ENCODE measurements at places on chromosomes 5 and 9.

- no peaks in the 10 kb centered on the region for H3K36me3 ChIP-seq
- H3K4me1 ChIP-seq, result no peaks in the 10 kb centered on the region
- no peak overlapping the region for H3K27ac ChIP-seq
- H3K4me3 ChIP-seq, result no peak overlapping the region
- peaks cover 4% of the 10 kb centered on the region for H3K27me3 ChIP-seq
Observed at GRCh38 chr5:37847978-37848425, 8.2 kb upstream of the GDNF start.

GRCh38 chr5:145479857-145480256 is 355.3 kb downstream of the PRELID2 start:
- H3K27me3 ChIP-seq, result no peaks in the 10 kb centered on the region
- no peaks in the 10 kb centered on the region for H3K36me3 ChIP-seq
- no peak overlapping the region for H3K4me3 ChIP-seq
- no peak overlapping the region for H3K27ac ChIP-seq
- no peak for DNase-seq

DNA sequence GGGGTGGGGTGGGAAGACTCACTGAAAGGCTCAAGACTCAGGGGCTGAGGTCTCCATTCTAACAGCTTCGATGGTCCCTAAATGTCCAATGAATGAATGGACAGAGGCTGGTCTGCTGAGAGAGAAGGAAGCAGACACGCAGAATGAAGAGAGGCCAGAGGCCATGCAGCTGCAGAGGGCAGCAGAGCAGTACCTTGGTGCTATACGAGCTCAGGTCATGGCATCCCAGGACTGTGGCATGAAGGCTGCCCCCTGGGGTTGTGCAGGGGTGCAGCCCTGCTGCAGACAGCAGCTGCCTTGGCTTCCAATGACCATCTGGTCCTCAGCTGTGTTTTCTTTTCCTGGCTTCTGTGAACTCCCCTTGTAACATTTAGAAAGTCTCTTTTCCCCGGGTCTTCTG is 15.2 kb upstream of the CORO2A start:
- peaks cover 8% of the 10 kb centered on the region for H3K4me1 ChIP-seq
- H3K27me3 ChIP-seq, result no peaks in the 10 kb centered on the region
- H3K36me3 ChIP-seq, result no peaks in the 10 kb centered on the region
- H3K4me3 ChIP-seq, result no peak overlapping the region
- H3K27ac ChIP-seq, result no peak overlapping the region

- H3K4me3 ChIP-seq, result no peak overlapping the region
- no peak for DNase-seq
- peaks cover 32% of the 10 kb centered on the region for H3K27me3 ChIP-seq
- H3K27ac ChIP-seq, result no peak overlapping the region
- H3K36me3 ChIP-seq, result no peaks in the 10 kb centered on the region
Observed at GRCh38 chr9:105403552-105404248, 44.1 kb upstream of the FSD1L start.

DNA sequence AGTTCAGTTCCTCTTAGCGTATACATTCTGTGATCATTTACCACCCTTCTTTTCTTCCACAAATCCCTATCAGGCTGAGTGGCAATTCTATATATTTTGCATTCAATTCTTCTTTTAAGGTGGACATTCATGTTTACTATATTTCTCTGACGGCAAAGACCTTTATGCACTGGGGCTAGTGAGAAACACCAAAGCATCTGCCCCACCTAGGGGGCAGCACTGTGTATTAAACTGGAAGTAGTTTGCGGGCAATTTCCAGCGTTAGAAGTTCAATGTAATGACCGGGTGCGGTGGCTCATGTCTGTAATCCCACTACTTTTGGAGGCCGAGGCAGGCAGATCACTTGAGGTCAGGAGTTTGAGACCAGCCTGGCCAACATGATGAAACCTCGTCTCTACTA is 27.9 kb upstream of the FBXL7 start:
- no peaks in the 10 kb centered on the region for H3K4me1 ChIP-seq
- no peaks in the 10 kb centered on the region for H3K36me3 ChIP-seq
- H3K4me3 ChIP-seq, result no peak overlapping the region
- no peaks in the 10 kb centered on the region for H3K27me3 ChIP-seq

GRCh38 chr5:181190711-181191525 is 14.1 kb downstream of the TRIM7 start:
- no peaks in the 10 kb centered on the region for H3K36me3 ChIP-seq
- H3K4me1 ChIP-seq, result peaks cover 16% of the 10 kb centered on the region
- H3K27me3 ChIP-seq, result no peaks in the 10 kb centered on the region
- H3K27ac ChIP-seq, result peak overlapping the region; percentile 79
- peak; percentile 69 for DNase-seq

DNA sequence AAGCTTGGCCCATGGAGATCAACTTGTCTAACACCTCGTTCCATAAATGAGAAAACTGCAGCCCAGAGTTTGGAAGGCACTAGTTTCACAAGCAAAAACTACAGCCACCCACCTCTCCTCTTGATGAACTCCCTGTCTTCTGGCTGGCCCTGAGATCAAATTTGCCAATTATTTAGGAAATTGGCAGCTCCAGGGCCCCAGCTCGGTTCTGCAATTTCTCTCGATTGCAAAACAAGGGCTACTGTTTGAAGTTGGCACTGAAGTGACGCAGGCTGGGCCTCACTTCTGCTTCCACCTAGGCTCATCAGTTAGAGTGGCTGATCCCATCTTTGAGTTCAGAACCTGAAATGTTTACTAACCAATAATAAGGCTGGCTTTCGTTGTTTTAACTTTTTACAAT is 3.7 kb upstream of the GPX3 start:
- H3K27me3 ChIP-seq, result no peaks in the 10 kb centered on the region
- no peaks in the 10 kb centered on the region for H3K36me3 ChIP-seq
- H3K27ac ChIP-seq, result no peak overlapping the region
- no peak overlapping the region for H3K4me3 ChIP-seq
- no peak for DNase-seq
- peaks cover 15% of the 10 kb centered on the region for H3K4me1 ChIP-seq

DNA sequence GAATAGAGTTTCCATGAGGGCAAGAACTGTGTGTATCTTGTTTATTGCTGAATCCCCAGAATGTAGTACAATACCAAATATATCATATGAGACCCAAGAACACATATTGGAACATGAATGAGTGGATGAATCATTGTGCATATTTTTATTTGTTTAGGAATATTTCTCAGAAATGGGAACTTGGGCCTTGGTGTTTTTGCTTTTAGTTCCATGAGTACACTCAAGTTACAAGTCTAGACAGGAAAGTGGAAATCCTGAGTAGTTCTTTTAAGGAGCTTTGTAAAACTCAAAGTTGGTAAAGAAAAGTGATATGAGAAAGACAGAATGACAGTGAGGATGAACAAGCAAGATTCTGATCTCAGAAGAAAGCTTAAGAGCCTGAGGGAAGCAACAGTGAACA is 647.0 kb downstream of the EFNA5 start:
- H3K27me3 ChIP-seq, result no peaks in the 10 kb centered on the region
- no peaks in the 10 kb centered on the region for H3K36me3 ChIP-seq
- H3K27ac ChIP-seq, result no peak overlapping the region
- no peak overlapping the region for H3K4me3 ChIP-seq
- no peaks in the 10 kb centered on the region for H3K4me1 ChIP-seq

GRCh38 chr9:108783731-108784495 is 71.9 kb downstream of the ACTL7B start:
- no peak for DNase-seq
- H3K4me3 ChIP-seq, result no peak overlapping the region
- no peaks in the 10 kb centered on the region for H3K27me3 ChIP-seq
- no peaks in the 10 kb centered on the region for H3K4me1 ChIP-seq
- H3K36me3 ChIP-seq, result no peaks in the 10 kb centered on the region

DNA sequence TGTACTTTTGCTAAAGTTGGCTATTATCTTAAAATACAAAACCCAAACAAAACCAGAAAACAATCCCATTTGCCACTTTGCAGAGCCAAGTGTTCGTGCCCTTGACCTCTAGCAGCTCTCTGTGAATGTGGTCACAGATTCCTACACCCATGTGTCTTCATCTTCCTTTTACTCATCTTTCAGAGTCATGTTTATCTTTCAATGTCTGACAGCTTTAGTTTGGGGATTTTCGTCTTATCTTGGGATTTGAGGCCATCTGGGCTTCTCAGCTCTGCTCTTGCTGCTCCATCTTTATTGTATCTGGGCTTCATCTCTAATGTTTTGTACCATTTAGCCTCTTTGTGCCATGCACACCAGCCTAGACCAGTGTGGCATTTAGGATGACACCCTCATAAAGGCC is 81.0 kb downstream of the DAPK1 start:
- no peaks in the 10 kb centered on the region for H3K36me3 ChIP-seq
- H3K4me3 ChIP-seq, result no peak overlapping the region
- H3K27me3 ChIP-seq, result no peaks in the 10 kb centered on the region
- H3K27ac ChIP-seq, result no peak overlapping the region

DNA sequence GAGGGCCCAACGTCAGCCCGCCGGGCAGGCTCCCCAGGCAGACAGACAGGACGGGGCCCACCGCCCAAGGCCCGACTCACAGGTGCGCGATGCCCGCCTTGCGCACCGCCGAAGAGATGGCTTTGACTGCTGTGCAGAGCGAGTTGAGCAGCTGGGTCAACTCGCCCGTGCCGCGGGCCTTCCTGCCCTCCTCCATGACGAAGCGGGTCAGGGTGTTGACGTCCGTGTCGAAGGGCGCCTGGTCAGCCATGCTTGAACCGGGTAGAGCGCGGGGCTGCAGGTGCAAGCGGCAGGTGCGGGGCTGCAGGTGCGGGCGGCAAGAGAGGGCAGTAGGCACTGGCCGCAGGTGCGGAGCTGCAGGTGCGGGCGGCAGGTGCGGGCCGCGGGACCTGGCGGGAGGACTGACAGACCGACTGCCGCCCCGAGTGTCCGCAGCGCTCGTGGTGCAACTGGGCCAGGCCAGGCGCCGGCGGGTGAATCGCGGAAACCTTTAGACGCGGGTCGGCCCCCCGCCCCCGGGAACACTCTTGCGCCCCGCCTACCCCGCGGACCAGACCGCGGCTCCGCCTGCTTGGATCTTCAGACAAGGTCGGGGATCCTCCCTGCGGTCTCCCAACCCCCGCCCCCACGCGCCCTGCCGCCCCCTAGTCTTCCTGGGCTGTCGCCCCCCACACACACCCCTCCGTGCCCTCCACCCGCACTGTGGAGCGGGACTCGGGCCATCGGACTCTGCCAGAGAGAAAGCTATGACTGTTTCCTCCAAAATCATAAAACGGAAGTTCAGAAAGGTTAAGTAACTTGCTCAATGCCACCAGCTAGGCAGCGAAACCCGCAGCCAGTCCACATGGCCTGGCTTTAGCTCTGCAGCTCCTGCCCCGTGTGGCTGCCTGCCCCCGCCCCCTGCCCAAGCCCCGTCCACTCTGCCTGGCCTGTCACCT is at the start of gene FBP1:
FBP1 (minus strand) TSS at position 458 of the 938 bp plus-strand sequence; CDS start at position 250, 208 bp downstream.
- H3K27me3 ChIP-seq, result no peaks in the 10 kb centered on the region
- H3K4me3 ChIP-seq, result peak within 1 kb of the TSS; percentile 69
- H3K36me3 ChIP-seq, result no peaks in the 10 kb centered on the region
- peak; percentile 16 for DNase-seq
- peaks cover 11% of the 10 kb centered on the region for H3K4me1 ChIP-seq
- peak within 1 kb of the TSS; percentile 30 for H3K27ac ChIP-seq

DNA sequence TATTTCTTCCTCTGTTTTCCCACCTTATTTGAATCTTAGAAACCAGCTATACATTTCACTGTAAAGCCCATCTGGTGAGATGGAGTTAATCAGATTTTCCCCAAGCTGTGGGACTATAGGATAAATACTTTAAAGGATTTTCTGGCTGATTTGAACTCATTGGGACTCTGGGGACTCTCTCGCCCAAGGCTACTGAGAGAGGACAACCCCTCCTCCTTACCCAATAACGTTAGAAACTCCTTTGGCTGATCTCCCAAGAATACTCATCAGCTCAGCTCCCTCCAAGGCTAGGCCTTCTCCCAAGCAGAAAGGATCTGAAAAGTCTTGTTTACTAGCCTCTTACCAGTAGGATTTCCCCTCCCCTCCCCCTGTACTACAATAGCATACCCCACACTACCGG is 1.5 kb upstream of the GLRA1 start:
- DNase-seq, result no peak
- H3K36me3 ChIP-seq, result no peaks in the 10 kb centered on the region
- no peak overlapping the region for H3K4me3 ChIP-seq
- no peaks in the 10 kb centered on the region for H3K27me3 ChIP-seq

- peak; percentile 42 for DNase-seq
- H3K4me1 ChIP-seq, result no peaks in the 10 kb centered on the region
- H3K4me3 ChIP-seq, result no peak overlapping the region
- H3K27ac ChIP-seq, result no peak overlapping the region
Observed at GRCh38 chr5:108681079-108681921, 66.4 kb upstream of the FER start.

DNA sequence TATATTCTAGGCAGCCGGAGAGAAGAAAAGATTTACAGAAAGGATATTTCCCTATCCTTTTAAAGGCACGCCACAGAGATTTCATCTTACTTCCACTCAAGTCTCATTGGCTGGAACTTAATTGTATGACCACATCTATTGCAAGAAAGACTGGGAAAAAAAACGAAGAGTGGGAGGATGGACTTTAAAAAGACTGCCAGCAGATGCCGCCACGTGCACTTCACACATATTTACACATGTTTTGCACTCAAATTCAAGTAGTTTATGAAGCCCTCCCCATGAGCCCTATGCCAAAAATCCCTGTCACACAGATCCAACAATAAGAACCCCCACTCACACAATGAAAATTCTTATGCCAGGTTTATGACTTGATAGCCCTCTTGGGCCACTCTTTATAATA is 138.5 kb upstream of the TYRP1 start:
- no peak overlapping the region for H3K27ac ChIP-seq
- H3K4me3 ChIP-seq, result no peak overlapping the region
- H3K27me3 ChIP-seq, result no peaks in the 10 kb centered on the region

- H3K27me3 ChIP-seq, result no peaks in the 10 kb centered on the region
- no peak overlapping the region for H3K27ac ChIP-seq
- H3K36me3 ChIP-seq, result peaks cover 53% of the 10 kb centered on the region
- H3K4me1 ChIP-seq, result no peaks in the 10 kb centered on the region
Observed at GRCh38 chr5:176500511-176500910, 36.7 kb downstream of the RNF44 start.

GRCh38 chr5:139966856-139967255 is 76.2 kb downstream of the NRG2 start:
- no peak for DNase-seq
- no peaks in the 10 kb centered on the region for H3K27me3 ChIP-seq
- H3K36me3 ChIP-seq, result no peaks in the 10 kb centered on the region
- no peaks in the 10 kb centered on the region for H3K4me1 ChIP-seq
- no peak overlapping the region for H3K4me3 ChIP-seq

DNA sequence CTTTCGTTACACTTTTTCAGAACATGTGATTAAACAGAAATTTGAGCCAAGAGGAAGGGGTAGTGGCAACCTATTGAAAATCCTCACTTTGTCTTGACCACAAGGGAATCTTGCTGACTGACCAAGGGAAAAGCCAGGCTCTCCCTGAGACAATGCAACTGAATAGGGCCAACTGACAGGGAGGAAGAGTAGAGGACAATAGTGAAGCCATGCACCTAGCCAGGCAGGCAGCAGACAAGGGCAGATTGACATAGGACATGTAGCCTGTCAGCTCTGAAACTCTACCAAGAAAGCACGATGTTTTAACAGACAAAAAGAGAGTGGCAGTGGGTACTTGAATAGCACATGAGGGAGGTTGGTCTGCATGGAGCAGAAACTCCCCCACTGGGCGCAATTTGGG is 8.5 kb upstream of the TGFBR1 start:
- H3K36me3 ChIP-seq, result no peaks in the 10 kb centered on the region
- no peaks in the 10 kb centered on the region for H3K27me3 ChIP-seq
- H3K27ac ChIP-seq, result no peak overlapping the region
- H3K4me3 ChIP-seq, result no peak overlapping the region
- DNase-seq, result no peak
- H3K4me1 ChIP-seq, result peaks cover 31% of the 10 kb centered on the region

GRCh38 chr9:131275332-131276093 is 797 bp downstream of the FAM78A start:
- no peak for DNase-seq
- peak overlapping the region; percentile 72 for H3K27ac ChIP-seq
- peaks cover 38% of the 10 kb centered on the region for H3K4me1 ChIP-seq
- H3K4me3 ChIP-seq, result peak overlapping the region; percentile 100
- no peaks in the 10 kb centered on the region for H3K36me3 ChIP-seq
- no peaks in the 10 kb centered on the region for H3K27me3 ChIP-seq
